ENCODE measurements at places on chromosomes 1 and 21.

- no peak for DNase-seq
Observed at GRCh38 chr1:38392861-38393260, 346.3 kb upstream of the POU3F1 start.

- no peak for DNase-seq
Observed at GRCh38 chr1:201681375-201681774, 142.4 kb downstream of the NAV1 start.

GRCh38 chr1:191495040-191495439 lies 663.2 kb upstream of the RGS18 start:
- no peak for DNase-seq

- DNase-seq = no peak
Observed at GRCh38 chr1:87122243-87122642, 206.4 kb upstream of the LMO4 start.

DNA sequence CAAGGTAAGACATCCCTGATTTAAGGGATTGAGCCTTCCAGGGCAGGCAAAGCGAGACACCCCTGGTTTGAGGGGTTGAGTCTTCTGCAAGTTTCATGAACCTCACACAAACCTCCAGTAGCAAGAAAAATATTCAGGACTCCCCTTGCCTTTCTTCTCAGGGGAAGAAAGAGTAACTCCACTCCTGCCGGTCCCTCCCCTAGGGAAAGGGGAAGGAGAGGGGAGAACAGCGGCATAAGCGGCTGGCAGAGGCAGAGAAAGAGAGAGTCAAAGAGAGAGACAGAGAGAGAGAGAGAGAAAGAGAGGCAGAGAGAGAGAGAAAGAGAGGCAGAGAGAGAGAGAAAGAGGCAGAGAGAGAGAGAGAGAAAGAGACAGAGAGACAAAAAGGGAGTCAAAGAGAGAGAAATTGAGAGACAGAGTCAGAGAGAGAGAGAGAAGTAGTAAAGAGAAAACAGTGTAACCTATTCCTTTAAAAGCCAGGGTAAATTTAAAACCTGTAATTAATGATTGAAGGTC lies 29.5 kb upstream of the CBR3 start:
- DNase-seq = no peak

- DNase-seq = no peak
Observed at GRCh38 chr1:78620666-78621065, 418 bp downstream of the IFI44L start.

- no peak for DNase-seq
Observed at GRCh38 chr21:39913706-39914305, 46.6 kb downstream of the PCP4 start.

DNA sequence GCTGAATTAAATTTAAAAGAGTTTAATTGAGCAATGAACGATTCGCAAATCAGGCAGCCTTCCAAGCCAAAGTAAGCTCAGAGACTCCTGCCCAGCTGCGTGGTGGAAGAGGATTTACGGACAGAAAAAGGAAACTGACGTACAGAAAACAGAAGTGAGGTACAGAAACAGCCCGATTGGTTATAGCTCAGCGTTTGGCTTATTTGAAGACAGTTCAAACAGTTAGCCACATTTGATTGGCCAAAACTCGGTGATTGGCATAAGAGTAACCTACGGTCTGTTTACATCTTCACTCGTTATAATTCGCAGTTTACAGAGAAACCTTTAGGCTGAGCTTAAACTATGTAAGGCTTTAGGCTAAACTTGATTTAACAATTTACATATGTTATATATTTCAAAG lies 46.9 kb downstream of the CR1L start:
- DNase-seq = no peak

DNA sequence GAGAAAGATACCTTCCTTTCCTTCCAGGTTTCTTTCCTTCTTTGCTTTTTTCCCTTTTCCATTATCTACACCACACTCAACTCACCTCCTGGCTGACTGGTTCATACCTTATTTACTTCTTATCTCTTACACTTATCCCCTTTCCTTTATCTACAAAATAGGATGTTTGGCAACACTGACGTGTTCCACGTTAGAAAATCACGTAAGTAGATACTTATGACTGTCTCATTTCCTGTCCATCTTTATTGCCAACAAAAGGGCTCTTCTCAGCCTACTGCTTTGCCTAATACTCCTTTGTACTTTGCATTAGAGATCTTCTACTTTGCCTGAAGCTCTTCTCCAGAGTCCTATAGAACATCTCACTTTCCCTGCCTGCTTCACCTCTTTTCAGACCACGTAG lies 25.1 kb downstream of the SYNJ1 start:
- DNase-seq = no peak

DNA sequence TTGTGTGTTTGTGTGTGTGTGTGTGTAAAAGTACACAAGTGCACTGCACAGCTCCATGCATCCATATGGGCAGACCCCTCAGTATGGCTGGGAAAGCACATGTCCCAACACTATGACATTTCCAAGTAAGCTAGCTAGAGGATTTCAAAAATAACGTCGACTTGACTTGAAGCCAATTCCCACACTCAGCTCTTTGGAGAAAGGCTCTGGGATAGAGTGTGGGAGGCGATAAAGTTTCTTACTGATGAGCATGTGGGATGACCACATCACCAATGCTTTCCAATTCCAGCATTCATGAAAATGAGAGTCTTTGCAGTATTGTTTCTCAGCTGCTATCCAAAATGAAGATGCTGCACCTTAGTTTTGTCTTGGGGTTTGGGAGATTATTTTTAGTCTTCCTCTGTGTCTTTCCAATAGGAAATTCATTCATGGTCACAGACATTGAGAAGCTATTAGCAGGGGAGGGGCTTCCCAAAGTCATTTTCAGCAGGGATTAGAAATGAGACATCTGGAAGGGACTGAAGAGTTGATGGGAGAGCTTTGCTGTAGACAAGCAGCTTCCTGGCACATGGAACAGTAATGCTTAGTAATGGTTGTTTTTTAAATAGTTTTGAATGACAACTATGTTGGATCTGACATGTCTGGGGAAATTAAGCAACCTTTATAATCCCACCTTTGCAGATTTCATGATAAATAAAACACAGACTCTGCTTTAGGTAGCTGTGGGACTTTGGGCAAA lies 143.5 kb downstream of the ASTN1 start:
- DNase-seq = no peak

GRCh38 chr1:17119076-17119772 lies at the start of gene PADI2:
PADI2 (minus strand) TSS chr1:17119451; CDS start chr1:17119371, 80 bp downstream.
- peak; percentile 42 for DNase-seq

GRCh38 chr1:208460823-208461222 lies 216.6 kb upstream of the PLXNA2 start:
- no peak for DNase-seq

- no peak for DNase-seq
Observed at GRCh38 chr1:111399792-111400610, 27.5 kb downstream of the OVGP1 start.

GRCh38 chr1:228207381-228207810 lies 448 bp upstream of the OBSCN start:
- DNase-seq = no peak

GRCh38 chr1:209705033-209705598 lies 470 bp downstream of the HSD11B1 start:
- DNase-seq = no peak

DNA sequence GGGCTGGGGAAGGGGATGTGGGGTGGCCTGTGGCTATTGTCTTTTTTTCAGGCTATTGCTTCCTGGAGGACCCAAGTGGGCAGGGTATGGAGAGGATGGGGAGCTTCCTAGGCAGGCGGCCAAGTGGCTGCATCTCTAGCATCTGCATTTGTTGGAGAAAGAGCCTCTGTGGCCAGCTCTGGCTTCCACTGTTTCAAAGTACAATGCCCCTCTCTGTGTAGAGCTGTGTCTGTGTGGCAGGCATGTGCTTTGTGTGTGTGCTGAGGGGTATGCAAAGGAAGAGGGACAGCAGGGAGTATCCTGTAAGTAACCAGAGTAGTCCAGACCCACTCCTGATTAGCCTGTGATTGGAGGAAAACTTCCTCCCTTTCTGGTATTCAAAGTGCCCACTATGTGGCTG lies 40.6 kb downstream of the KCNA2 start:
- DNase-seq = no peak

DNA sequence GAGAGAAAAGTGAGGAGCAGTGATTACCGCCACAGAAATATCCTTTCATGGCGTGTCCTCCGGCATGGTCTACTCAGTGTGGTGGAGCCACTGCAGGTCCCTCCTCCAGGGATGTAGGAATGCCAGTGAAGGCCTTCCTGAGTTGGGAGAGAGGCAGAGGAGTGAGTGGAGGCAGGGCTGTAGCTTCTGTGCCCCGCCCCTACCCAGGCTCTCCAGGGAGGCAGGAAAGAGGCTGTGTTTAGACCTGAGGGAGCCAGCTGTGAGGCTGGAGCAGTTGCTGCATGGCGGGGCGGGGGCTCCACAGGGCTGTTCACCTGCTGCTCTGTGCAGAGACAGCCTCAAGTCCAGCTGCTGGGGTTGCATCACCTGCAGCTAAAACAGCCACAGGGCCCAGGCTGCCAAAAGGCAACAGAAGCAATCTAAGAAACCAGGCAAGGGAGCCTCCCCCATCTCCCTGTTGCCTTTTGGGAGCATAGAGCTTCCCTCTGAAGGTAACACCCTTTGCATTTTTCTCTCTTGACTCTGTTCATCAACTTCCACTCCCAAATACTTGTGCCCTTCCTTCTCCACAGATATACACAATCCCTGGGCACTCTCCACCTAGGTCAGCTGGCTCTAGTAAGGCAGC lies 801 bp upstream of the ANXA9 start:
- no peak for DNase-seq

GRCh38 chr1:88799491-88799890 lies 91.9 kb downstream of the GTF2B start:
- no peak for DNase-seq

DNA sequence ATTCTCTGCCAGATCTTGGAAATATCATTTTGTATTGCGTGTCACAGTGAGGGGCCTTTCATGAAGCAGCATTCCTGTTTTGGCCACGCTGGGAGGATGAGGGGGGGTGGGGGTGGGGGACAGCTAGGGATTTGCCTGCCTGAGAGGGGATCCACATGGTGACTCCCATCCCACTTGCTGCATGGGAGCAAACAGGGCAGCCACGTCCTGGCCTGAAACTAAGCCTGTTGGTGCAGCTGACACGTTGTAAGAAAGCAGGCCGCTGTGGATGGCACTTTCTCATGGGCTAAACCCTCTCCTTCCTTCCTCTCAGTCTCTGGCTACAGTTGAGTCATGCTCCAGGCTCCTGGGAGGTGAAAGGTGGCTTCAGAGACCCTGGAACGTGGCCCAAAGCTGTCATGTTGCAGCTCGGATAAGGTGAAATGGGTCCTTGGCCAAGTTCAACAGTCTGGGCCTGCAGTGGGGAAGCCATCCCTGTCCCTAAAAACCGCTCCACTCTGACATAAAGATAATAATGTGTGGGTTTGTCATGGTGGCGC lies 346.7 kb upstream of the VAMP3 start:
- no peak for DNase-seq

DNA sequence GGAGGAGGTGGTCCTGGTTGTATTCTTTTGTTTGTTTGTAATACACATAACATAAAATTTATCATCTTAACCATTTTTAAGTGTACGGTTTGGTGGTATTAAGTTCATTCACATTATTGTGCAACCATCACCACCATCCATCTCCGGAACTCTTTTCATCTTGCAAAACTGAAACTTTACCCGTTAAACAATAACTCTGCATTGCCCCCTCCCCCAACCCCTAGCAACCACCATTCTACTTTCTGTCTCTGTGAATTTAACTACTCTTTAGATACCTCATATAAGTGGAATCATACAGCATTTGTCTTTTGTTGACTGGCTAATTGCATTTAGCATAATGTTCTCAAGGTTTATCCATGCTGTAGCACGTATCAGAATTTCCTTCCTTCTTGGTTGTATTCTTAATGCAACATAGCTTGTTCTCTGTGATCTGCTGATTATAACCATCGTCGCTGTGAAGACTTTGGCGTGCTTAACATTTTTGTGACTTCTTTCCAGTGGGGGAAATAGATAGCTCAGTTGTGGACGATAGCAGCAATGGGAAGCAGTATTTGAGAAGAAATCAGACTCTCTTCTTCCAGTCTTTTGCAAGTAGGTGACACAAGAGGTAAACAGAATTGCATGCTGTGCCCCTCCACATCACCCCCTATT lies 117.5 kb upstream of the HOOK1 start:
- DNase-seq = peak; percentile 2

DNA sequence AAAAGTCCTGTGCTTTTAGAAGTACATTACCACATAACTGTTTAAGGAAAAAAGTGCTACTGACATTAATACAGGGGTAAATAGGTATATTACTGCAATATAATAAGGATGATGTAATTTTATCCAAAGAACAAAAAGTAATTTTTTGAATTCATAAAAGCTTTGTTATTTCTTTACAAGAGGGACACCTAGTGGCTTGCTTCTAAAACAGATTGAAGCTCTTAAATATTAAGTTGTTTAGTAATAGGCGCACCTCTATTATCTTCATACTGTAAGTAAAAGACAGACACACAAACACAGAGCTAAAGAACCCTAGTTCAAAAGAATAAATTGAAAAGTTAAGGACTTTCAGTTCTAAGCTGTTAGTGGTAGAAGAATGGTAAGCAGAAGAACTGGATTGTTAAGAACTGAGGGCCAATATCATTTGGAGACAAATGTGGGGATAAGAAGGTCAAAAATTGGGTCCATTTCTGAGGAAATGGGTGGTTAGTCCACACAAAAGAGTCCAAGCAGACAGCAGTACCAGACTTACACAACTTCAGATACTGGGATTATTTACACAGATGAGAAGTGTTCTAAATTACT lies 15.4 kb downstream of the ZNHIT6 start:
- no peak for DNase-seq

DNA sequence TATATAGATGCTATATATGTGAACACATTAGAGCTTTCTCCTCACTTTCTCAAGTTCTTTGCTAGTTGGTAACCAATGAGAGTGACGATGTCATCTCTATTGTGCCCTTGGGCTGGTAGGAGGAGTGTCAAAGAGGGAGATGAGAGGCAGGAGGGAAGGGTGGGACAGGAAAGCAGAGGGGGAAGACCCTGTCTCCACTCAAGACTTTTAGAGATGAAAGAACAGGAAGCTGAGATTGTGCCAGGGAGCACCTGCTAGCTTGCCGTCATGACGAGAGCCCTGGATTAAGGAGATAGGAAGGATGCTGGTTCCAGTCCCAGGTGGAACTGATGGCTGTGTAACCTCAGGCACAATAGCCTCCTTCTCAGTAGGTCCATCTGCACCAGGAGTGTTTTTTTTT lies 16.7 kb downstream of the CNR2 start:
- no peak for DNase-seq

- DNase-seq = no peak
Observed at GRCh38 chr1:33211972-33212371, 30.1 kb upstream of the TRIM62 start.

DNA sequence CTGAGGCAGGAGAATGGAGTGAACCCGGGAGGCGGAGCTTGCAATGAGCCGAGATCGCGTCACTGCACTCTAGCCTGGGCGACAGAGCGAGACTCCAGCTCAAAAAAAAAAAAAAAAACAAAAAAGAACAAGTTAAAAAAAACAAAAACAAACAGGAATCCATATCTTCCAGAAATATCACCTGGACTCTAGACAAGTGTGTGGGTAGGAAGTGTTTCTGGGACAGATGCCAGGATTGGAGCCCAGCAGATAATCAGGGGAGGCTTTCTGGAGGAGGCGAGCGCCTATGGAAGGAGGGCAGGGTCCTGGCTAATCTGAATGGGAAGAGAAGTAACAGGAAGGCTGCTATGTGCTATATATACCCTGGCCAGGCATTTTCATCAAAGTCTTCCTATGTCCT lies 43.6 kb upstream of the SYNC start:
- DNase-seq = no peak
